Esophagus squamous epithelium (tissue), 5 donors: ENCODE measurements at places on chromosomes 12 and 14.
A peak's percentile ranks its signal among the peaks of the same experiment; 100 is the strongest.

DNA sequence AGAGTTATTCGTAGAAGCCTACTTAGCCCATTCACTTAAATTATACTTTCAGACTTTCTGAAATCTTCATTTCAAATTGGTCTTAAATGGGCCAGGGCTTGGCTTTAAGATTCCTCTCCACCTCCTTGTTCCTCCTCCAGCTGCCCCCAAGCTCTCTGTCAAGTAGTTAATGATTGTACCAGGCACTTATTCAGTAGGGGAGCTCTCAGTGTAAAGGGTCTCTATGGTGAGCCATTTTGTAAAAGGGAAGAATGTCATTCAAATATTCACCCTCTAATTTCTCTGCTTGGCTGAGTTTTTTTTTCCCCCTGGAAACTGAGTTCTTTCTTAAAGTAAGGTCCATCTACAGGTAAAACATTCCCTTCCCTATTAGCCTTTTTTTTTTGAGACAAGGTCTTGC, 96.6 kb downstream of the SUDS3 start:
- no peak for DNase-seq

DNA sequence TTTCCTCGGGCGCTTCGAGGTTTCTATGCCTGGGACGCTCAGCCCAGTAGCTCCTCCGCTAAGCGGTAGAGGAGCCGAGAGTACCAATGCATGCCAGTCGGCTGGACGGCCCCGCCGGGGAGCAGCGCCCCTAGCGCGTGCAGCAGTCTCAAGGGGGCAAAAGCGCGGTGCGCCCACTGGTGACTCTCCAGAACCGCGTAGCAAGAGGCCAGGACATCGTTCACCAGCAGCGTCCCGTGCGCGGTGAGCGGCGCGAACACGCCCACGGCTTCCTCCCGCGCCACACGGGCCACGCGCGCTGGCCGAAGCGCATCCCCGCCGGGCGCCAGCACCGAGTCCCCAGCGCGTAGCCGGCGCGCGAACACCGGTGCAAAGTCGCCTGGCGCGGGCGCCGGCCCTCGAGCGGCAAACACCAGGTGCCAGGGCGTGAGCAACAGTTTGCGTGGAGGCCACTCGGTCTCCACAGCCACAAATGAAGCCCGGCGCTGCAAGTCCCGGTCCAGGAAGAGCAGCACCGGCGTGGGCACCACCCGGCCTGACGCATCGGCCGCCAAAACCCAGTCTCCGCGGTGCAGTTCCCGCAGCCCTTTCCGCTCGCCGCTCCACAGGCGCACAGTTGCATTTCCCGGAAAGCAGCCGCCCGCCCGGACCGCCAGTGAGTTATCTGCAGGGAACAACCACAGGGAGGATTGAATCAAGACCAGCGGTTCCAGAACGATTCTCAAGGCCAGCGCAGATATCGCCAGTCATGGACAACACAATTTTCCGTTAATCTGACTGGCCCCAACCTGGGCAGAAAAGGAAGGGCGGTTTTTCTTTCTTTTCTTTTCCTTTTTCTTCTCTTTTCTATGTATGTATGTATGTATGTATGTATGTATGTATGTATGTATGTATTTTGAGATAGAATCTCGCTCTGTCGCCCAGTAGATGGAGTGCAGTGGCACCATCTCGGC, 4.5 kb downstream of the DHH start:
- no peak for DNase-seq

GRCh38 chr12:118448341-118448740, 72.0 kb downstream of the SUDS3 start:
- no peak for DNase-seq

DNA sequence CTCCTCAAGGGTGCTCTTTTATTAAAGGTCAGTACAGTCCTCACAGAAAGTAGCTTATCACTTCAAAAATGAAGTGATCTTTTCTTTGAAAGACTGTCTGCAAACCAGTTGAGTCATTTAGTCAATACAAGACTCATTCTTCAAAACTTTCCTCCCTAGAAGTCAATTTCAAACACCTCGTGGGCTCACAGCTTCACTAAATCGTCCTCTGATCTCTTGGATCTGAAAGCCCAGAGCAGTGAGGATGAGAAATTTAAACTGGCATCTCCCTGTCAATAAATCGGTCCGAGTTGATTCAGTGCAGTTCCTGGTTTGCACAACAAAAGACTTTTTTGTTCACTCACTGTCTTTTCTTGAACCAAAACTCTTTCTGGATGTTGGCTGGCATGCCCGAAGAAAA, 44.5 kb downstream of the NUAK1 start:
- no peak for DNase-seq

GRCh38 chr14:85319101-85319500, 210.8 kb upstream of the FLRT2 start:
- DNase-seq = no peak

- no peak for DNase-seq
These were observed 7.1 kb downstream of the POP5 start for GRCh38 chr12:120574106-120574505.

DNA sequence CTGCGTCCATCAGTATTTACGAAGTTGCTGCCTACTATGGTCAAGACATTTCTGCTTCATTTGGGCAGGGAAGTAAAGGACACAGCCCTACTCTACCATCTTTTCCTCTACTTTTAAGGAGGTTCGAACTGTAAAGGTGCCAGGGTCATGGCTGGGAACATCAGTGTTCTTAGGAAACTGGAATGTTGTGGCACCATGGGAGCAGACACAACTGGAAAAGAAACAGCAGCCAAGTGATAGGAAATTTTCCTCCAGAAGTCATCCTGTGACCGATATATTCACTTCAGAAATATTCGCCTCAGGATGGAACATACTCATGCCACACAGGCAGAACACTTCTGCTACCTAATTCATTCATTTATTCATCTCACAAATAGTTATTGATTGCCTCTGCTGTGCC, 104.4 kb downstream of the ETV6 start:
- no peak for DNase-seq

- no peak for DNase-seq
These were observed 9.3 kb downstream of the STK38L start for GRCh38 chr12:27253347-27253746.

DNA sequence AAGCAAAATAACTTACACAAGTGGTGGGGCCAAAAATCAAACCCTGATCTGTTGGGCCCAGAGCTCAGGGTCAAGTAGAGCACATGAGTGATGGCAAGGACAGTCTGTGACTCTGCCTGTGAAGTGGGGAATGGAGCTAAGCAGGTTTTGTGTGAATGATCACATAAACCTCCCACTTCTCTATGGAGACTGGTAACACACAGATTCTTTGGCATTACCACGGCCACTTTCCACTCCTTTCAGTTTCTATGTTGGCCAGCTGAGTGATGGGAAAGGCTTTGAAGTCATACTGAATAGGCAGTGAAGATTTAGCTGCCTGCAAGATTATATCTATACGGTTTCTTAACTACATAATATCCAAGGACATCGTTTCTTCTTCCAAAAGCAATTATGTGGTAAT, 97.9 kb downstream of the ARMH4 start:
- no peak for DNase-seq

GRCh38 chr12:67786086-67786485, 137.5 kb downstream of the DYRK2 start:
- DNase-seq = no peak

DNA sequence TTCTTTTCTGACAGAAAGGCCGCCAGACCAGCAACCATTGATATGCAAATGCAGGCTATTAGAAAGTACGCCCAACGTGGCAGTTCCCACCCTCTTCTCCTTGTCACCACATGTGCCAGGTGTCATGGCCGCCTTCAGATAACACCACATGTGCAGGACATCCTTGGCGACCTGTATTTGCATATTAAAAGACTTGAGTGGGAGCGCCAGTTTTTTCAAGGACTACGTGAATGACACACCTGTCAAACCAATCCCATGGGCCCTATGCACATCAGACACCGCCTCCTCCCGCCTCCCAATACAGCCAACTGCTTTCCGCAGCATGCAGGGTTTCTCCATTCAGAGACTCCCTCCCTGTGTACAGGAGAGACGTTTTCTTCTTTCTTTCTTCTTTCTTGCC, 318.6 kb upstream of the FAR2 start:
- no peak for DNase-seq

- DNase-seq = no peak
These were observed 47.3 kb downstream of the ACSM4 start for GRCh38 chr12:7351177-7351576.

DNA sequence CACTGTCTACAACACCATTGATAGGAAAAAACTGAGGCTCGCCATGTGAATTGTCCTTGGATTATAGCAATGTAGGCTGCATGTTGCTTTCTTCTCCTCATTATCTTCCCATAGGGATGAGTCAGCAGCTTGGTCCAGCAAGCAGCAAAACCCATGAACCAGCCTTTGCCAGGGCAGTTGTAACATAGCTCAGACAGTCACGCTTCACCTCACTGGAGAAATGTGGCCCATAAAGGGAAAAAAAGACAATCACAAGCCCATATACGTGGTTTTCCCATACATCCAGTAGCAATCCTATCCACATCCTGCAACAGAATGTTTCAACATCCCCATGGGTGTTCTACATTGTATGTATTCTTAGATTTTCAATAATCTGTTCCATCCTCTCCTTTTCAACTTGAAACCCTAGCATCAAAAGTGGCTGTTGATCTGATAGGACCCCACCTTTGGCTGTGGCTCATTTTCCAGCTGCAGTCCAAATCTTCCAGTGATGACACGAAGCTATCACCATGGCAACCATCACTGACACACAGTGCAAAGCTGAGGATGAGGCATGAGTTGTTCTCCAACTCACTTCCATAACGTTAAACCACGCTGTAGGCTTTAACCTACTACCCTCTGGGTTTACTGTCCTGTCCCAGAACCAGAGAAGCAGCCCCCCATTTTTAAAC, 34.0 kb downstream of the GRIN2B start:
- no peak for DNase-seq

DNA sequence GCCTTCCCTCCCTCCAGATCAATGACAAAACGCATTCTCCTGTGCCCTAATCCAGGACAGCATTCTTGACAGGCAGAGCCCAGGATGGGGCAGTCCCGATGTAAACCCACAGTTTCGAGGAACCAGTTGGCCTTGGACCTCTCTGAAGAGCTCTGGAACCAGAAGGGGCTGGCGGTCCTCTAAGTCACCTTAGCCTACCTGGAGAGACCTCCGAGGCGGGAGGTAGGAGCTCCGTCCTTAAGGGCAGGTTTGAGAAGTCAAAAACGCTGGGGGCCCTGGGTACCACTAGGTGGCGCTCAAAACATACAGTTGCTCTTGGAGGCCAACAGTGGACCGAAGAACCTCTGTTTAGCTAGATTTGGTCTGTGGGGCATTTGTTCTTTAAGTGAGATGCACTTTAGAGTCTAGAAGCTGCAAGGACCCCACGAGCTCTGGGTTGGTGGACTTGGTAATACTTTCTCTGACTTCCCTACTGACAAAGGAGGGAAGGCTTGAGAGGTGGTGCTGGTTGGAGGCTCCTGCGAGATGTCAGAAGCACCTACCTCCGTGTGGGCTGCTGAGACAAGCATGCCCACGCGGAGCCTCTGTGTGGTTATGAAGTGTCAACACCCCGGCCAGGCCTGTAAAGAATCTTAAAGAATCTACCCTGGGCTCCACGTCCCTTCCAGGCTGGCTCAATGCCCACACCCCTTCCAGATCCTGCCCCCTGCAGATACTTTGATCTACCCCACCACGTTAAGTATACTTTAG, 74.8 kb upstream of the CHST11 start:
- peak; percentile 9 for DNase-seq

DNA sequence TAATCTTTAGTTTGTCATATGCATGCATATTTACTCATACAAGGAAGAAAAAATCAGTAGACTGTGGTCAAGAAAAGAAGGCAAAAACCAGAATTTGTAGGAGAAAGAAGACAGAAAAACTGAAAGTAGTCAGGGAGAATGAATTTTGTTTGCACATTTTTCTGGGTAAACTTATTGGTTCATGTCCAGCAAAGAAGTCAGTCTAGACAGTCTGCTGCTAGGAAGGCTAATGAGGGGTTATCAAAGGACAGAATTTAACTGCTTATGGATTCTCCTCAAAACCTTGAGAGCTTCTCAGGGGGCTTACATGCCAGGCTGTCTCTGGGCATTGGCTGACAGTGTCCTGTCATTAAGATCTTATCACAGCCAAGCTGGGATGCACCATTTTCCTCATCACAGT, 293.9 kb downstream of the RPAP3 start:
- no peak for DNase-seq

GRCh38 chr12:92132288-92132687, 13.4 kb downstream of the BTG1 start:
- no peak for DNase-seq

- no peak for DNase-seq
These were observed 4.1 kb downstream of the GLRX5 start for GRCh38 chr14:95538801-95539509.

DNA sequence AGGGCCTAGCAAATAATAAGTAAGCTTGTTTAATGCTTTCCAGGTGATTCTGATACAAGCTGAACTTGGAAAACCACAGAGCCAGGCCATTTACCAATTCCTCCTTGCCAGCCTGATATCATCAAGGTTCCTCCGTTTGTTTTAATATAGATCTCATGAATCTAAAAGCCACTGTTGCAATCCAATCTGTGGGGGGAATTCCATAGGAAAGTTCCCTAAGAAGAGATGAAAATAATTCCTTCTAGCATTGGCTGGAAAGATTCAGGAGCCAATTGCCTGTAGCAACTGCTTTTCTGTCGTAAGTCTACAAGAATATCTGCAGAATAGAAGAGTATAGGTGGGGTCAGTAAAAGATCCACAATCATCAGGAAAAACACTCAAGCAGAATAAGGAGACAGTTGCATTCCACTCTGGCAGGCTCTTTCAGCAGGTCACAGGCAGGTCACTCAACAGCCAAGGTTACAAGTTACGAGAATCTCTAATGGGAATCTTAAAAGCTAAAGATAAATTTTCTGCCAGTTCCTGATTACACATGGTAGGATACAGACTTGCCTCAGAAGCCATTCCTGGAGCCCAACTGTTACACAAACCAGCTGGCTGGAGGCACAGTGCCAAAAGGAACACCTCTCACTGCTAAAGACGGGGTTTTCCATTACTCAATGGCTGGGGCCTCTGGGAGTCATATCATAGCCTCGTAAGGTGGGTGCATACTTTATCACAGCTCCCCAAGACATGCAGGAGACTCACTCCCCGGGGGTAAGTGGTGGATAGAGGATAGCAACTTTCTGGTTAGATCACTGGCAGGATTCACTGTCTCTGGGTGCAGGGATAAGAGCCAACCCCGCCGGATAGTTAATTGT, 43.6 kb downstream of the FGD6 start:
- DNase-seq = no peak

DNA sequence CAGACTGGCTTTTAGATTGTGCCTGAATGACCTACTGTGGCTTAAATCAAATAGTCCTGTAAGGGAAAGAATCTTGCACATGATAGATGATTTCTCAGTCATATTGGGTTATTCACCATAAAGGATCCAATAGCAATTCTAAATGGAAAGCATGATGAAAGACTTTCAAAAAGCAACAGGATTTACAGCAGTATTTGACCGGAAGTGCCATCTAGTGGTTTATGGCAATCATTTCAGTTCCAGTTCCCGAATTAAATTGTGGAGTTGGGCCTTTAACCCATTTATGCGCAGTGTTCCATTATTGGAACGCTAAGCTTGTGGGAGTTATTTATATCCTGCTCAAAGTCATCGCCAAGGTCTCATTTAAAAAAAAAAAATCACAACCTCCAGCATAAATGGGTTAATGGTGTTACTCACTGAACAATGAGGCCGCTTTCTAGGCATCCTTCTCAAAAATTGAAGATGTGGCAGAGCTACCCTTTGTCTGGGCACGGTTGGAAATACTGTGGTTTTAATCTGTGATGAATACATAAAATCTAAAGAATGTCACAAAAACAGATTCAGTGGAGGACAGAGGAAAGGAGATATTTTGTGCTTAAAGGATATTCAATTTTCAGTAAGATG, 60.8 kb upstream of the REP15 start:
- DNase-seq = no peak

GRCh38 chr12:88633312-88633711, 53.0 kb upstream of the KITLG start:
- no peak for DNase-seq

- no peak for DNase-seq
These were observed 103.7 kb downstream of the SCARB1 start for GRCh38 chr12:124759841-124760503.
